Heart right ventricle (tissue), 16 donors: ENCODE measurements at places on chromosomes 11 and 22.

- DNase-seq: no peak
These were observed 6.9 kb downstream of the NAALADL1 start for GRCh38 chr11:65051398-65051858.

GRCh38 chr11:58830673-58831301 is 13.7 kb downstream of the GLYATL2 start:
- no peak for DNase-seq

- DNase-seq: peak; percentile 4
These were observed 866 bp downstream of the EXPH5 start for GRCh38 chr11:108592591-108593213.

- DNase-seq: no peak
These were observed 125.2 kb upstream of the SYT13 start for GRCh38 chr11:45411228-45411946.

GRCh38 chr11:35553021-35553420 is 27.6 kb upstream of the PAMR1 start:
- DNase-seq: no peak

- DNase-seq: no peak
These were observed 23.8 kb upstream of the TTC28 start for GRCh38 chr22:28703436-28703835.

GRCh38 chr11:28836285-28837081 is 728.3 kb downstream of the METTL15 start:
- no peak for DNase-seq
